Upper lobe of right lung (tissue), 1 donor: ENCODE measurements at places on chromosomes 3 and 15.

GRCh38 chr3:124805671-124806070 lies 75.4 kb downstream of the UMPS start:
- DNase-seq, result no peak

- no peak for DNase-seq
Observed at GRCh38 chr3:192940129-192940528, 22.5 kb upstream of the MB21D2 start.

DNA sequence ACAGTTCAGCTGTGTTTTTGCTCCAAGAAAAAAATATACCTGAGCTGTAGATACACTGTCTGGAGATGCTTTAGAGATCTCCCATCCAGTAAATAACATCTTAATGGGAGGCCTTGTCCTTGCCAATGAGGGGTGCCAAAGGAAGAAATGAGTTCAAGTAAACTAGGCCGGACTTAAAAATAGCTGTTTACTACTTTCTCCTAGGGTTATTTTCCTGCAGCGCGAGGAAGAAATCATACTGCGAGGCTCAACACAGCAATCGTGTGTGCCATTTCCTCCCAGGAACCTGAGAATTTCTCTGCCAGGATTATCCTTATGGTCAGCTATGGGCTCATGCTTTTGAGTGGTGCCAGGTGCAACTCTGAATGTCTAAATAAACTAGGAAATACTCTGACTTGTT lies 71.9 kb downstream of the CMTM8 start:
- no peak for DNase-seq

- DNase-seq, result no peak
Observed at GRCh38 chr15:60869851-60870250, 359.3 kb downstream of the RORA start.

- no peak for DNase-seq
Observed at GRCh38 chr15:63244976-63245645, 32.3 kb upstream of the APH1B start.

DNA sequence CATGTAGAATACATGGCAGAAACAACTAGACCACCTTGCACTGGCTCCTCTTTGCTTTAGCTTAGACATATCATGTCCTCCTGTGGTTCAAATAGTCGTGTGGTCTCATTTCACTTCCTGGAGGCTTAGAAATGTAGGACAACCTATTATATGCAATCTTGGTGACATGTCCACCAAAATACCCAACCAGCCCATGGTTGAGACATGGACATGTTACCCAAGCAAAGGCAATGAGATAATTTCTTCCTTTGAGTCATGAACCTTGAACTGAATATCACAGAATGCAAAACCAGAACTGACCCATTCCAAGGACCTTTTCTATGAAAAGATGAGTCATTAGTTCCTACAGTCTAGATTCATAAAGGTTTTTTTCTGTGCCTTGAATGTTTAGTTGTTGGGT lies 309.0 kb upstream of the MDFIC2 start:
- no peak for DNase-seq

DNA sequence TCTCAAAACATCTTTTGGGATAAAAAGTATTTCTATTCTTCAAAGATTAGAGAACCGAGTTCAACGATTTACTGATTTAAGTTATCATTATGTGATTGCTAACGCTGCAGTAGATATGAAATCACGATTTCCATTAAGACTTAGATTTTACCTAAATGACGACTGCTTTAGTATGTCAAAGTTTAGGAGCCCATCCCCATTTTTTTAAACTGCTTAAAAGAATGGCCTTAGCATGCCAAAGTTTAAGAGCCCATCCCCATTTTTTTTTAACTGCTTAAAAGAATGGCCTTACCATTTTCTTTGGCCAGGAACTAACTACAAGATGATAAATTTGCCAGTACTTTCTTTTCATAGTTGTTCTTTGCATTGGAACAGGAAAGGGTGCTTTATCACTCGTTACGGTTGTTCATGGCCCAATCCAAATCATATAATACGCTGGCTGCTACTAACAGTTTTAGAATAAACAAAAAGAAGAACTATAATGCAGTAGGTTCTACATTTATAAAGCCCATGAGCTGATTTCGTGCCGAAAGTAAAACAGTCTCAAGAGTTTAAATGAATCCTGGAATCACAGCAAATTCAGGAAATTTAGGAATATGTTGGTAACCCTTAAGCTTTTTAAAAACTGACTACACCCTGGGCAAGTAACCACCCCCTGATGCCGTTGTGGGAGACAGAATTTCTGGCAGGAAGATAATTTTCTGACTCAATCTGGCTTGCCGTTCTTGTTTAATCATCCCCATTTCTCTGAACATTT lies 869 bp upstream of the TSC22D2 start:
- no peak for DNase-seq

GRCh38 chr3:192082730-192083660 lies 622.0 kb downstream of the PYDC2 start:
- no peak for DNase-seq

- no peak for DNase-seq
Observed at GRCh38 chr3:114855839-114856238, 291.2 kb downstream of the ZBTB20 start.

DNA sequence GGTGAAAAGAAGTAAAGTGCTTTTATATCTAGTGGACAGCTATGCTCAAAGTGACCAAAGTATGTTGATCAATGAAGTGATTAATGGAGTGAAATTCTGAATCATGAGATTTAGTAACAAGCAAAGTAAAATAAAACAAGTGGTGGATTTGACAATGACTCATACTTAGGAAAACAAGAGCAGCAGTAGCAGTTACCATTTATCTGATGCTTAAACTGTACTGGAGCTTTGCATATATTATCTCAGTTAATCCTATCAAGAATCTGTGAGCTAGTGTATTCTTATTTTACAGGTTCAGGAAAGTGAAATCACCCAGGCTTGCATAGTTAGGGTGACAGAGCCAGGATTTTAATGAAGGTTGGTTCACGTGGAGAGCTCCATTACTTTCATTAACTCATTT lies 50.6 kb upstream of the SPATA16 start:
- DNase-seq, result no peak

GRCh38 chr3:171802590-171802956 lies 7.7 kb downstream of the PLD1 start:
- DNase-seq, result no peak

GRCh38 chr3:72165317-72165716 lies 380.4 kb upstream of the PROK2 start:
- DNase-seq, result no peak

DNA sequence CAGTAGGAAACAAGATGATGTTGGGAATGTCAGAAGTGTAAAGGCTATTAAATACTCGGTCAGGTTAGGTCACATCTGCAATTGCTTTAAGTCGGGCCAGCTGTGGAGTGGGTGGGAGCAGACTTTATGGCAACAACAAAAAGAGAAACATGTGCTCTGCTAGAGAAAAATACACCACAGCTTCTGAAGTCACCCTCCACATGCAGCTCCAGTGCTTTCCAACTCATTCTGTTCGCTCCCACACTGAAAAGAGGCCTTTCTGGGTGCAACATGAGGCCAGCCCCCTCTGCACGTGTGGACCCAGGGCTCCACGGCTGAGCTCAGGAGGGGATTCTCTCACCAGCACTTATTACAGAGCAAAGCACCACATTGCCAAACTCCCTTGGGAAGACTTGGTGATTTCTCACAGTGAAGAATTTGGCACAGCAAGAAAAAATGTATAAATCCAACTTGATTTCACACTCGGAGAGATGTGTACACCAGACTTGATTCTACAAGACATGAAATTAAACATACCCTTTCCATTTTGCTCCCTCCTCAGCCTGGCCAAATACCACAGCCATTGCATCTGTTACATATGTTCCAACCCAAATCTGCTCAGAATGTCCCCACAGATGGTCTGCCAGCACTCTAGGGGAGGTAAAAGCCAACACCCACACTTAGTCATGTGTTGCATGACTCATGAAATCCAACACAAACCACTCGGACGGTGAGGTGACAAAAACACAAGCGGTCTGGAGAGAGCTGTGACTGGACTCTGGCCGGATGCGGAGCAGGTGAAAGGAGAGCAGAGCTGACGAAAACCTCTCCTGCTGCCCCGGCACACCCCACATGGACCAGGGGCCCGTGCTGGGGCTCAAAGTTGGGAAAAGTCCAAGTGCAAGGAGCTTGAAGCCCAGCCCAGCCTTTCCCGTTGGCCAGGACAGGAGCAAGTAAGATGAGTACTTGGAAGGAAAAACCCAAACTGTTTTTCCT lies 74.6 kb downstream of the ITGB5 start:
- DNase-seq, result no peak

DNA sequence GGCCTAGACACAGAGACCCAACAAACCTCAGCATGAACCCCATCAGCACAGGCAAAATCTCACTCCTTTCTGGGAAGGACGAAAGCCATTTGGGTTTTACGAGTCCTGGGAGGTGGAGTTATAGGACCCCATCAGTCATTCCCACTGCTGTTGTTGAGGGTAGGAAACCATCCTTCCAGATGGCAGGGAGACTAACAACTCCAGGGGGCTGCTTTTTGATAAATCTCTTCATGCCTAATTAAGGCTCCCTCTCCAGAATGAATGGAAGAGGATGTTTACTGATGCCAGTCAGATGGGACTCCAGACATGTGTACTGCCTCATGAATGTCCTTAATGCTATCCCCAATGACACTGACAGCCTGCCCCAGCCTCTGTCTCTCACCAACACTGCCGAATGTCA lies 75.3 kb downstream of the ST8SIA2 start:
- no peak for DNase-seq

- no peak for DNase-seq
Observed at GRCh38 chr3:55895897-55896566, 408.9 kb upstream of the WNT5A start.

- no peak for DNase-seq
Observed at GRCh38 chr3:69521286-69521685, 135.4 kb upstream of the FRMD4B start.

DNA sequence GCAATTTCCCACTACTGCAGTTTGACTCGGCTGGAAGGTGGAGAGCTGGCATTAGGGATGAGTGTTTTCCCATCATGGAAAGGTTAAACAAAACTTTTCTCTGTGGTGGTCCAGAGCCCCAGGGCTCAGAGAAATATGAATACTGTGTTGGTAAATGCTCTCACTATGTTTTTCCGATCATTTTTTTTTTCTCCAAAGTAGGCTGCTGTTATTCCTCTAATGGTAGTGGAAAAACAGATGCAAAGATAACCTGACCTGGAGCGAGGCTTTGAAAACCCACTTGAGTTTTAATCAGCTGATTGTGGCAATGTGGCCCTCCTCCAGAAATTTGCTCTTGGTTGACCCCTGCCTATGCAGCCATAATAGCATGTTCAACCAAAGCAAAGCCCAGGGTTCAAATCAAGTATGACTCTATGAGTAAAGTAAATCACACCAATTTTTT lies 320.8 kb upstream of the CTNNB1 start:
- no peak for DNase-seq
